ENCODE measurements at places on chromosomes 11 and 22.

DNA sequence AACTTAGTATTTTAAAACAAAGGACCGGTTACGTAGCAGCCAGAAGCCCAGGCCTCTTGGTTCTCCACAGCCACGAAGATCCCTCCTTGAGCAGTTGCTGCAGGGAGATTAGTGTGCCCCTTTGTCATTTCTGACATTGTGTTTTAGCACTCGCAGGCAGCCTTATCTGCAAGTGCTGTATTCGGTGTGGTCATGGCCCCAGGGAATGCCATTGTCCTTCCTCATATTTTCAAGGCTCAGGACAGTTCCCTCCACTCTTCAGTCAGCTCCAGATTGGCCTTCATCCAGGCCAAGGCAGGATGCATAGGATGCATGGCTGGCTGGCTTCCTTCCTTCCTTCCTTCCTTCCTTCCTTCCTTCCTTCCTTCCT, 88.5 kb downstream of the ZBTB16 start:
- DNase-seq = no peak

- DNase-seq = no peak
These were observed 42.0 kb downstream of the CDKN1C start for GRCh38 chr11:2843551-2843950.

DNA sequence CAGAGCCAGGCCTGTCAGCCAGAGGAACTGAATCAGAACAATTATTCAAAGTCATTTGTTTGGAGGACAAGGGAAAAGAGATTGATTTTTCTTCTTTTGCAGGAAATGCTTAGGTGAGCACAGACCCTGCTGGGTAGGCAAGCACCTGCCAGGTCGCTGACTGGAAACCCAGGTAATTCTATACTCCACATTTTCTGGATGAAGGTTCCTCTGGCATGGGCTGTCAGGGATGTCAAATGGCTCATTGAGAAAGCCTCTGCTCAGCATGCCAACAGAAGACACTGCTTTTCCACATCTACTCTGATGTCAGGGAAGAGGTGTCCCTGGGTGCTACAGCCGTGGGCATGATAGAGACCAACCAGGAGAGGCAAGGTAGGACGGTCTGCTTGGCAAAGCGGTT, 166.7 kb upstream of the SYN3 start:
- no peak for DNase-seq

DNA sequence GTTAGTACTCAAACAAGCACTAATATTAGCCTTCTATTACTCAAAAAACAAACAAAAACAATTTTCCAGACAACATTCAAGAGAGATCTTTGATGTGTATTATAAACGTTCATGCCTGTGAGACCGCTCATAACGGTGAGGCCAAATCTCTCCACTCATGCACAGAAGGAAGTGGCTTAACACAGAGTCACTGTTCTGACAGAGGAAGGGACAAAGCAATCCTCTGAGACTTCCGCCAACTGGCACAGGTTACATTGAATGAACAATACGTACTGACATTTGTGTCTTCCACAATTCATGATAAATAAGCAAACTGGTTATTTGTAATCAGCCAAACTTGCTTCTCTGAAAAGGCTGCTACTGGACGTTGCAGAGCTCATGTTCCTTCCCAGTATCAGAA, 30.5 kb downstream of the CHKA start:
- no peak for DNase-seq

DNA sequence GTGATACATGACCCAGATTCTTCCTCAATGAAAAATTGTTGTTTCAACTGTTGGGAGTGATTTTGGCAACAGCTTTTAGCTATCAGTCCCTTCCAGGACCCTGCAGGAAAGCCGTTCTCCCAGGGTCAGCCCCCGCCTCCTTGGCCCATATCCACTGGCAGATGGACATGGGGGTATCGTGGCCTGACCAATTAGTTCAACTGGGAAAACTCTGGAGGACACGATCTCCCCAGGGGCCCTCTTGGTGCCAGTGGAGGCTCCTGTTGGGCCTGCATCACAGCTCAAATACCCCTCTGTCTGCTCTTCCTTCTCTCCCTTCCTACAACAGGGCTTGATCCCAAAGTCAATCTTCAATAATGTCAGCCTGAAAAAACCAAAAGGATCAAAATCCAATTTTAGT, 272.5 kb upstream of the B3GAT1 start:
- DNase-seq = no peak
